Frontal cortex (tissue), 4 donors: ENCODE measurements at places on chromosomes 3 and 15. TPM values are rescaled to one million over a fixed set of nuclear protein-coding genes. Genes with fewer than 3 reads are reported as not detected.

Gene TGM5
- total RNA-seq, result not detected

Gene AGBL1
- total RNA-seq, result 1.2 TPM

Gene ROPN1
- total RNA-seq, result not detected

Gene RASGRP1
- 11.0 TPM for total RNA-seq

Gene MOBP
- total RNA-seq, result 0.41 TPM

Gene MAP1A
- total RNA-seq, result 24.5 TPM

Gene GASK1A
- total RNA-seq, result 4.5 TPM

Gene TYRO3
- total RNA-seq, result 22.4 TPM

Gene EFHB
- total RNA-seq, result 0.41 TPM
